ENCODE measurements at places on chromosomes 3 and 15.

GRCh38 chr3:85875589-85875988 is 916.8 kb downstream of the CADM2 start:
- DNase-seq = no peak

DNA sequence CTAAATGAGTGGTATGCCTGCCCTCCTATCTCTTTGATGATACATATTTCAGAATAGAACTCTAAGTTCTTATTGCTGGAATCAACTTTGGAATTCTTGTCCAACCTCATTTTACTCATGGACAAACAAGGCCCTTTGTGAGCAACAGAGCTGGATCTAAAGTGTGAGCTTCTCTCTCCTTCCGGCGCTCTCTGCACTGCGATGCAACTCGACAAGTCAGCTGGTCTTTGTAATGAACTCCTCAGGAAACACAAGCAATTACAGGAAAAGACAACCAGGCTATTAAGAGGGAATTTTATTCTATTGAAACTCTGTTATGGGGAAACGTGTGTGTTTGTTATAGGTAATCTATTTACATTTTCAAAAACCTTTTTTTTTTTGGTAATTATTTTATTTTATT is 20.3 kb upstream of the NRROS start:
- DNase-seq = no peak

- no peak for DNase-seq
Measured at GRCh38 chr3:192684151-192684550, 43.2 kb downstream of the FGF12 start.

- DNase-seq = no peak
Measured at GRCh38 chr15:73679964-73680363, 4.2 kb upstream of the CD276 start.

DNA sequence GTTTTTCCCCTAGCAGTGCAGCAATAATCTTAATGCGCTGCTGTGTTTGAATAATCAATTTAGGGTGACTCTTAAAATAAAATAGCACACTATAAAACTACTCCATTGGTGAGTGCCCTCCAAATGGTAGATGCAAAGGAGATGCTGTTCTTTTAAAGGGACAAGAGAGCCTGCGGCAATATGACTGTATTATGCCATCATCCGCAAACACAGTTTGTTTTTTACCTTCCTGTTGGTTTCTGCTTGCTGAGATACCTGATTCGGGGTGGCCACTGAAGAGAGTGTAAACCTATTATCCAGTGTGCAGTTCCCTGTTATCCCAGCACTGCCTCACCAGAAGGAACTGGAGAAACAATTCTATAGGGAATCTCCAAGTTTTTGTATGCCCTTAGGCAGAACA is 523.1 kb upstream of the TGFBR2 start:
- DNase-seq = no peak
